ENCODE measurements at places on chromosomes 1 and 21. TPM values are rescaled to one million over a fixed set of nuclear protein-coding genes. Genes with fewer than 3 reads are reported as not detected.

C8B gene
- total RNA-seq, result not detected

CIART gene
- total RNA-seq, result 2.4 TPM

CDCA8 gene
- 43.7 TPM for total RNA-seq

GBP4 gene
- total RNA-seq, result 7.6 TPM

GJA8 gene
- not detected for total RNA-seq

FAM229A gene
- 11.6 TPM for total RNA-seq

SLC30A2 gene
- total RNA-seq, result not detected

ZNF683 gene
- not detected for total RNA-seq

ROR1 gene
- 10.9 TPM for total RNA-seq

ZSWIM5 gene
- total RNA-seq, result 1.6 TPM

OR2L2 gene
- not detected for total RNA-seq

CATSPERE gene
- total RNA-seq, result 1.9 TPM

TRMT1L gene
- total RNA-seq, result 16.1 TPM

PCP4 gene
- total RNA-seq, result not detected

All from endothelial cell of umbilical vein (primary cell).